ENCODE measurements at places on chromosomes 11 and 22.

- no peak for DNase-seq
Observed at GRCh38 chr22:26656891-26657851, at the start of gene MIAT. Gene MIAT, plus strand, starts transcription at chr22:26657588.

- DNase-seq = no peak
Observed at GRCh38 chr11:20821470-20821869, 152.1 kb downstream of the NELL1 start.

DNA sequence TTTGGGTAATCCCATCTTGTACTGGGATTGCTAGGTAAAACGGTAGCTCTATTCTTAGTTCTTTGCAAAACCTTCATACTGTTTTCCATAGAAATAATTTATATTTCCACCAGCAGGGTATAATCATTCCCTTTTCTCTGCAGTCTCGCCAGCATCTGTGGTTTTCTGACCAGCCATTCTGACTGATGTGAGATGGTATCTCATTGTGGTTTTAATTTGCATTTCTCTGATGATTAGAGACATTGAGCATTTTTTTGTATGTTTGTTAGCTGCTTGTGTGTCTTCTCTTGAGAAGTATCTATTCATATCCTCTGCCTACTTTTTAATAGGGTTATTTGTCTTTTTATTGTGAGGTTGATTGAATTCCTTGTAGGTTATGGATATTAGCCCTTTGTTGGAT lies 220.9 kb downstream of the PGR start:
- no peak for DNase-seq

DNA sequence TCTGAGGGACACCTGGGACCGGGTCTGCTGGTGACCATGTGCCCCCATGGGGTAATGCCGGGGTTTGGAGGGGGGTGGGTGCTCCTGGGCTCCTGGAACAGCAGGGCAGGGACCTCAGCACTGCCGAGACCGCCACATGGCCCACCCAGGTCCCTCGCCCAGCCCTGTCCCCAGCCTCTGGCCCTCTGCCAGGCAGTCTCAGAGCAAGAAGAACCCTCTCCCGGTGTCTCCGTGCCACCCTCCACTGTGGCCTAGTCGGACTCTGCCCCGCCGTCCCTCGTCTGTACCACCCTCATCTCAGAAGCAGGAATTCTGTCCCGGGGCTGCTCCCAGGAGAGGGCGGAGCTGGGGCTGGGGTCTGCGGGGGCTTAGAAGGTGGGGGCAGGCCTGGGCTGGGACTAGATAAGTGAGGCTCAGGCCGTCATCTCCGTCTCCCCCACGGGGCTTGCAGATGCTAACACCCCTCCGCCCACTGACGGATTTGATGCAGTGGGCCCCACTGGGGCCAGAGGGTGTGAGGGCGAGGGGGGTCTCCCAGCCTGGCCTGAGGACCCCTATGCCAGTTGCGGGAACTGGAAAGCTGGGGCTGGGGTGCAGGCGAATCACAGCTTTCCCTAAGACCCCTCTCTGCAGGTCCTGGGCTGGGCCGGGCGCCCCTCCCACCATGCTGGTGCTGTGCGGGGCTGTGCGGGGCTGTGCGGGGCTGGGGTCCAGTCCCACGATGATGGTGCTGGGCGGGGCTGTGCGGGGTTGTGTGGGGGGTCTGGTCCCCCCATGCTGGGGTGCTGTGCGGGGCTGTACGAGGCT lies 1.1 kb downstream of the MUC5AC start:
- no peak for DNase-seq

GRCh38 chr22:22674467-22674866 lies 30.1 kb downstream of the GGTLC2 start:
- DNase-seq = no peak

Measured in esophagus squamous epithelium (tissue), 5 donors.